ENCODE measurements at places on chromosomes 11 and 22. TPM values are rescaled to one million over a fixed set of nuclear protein-coding genes. Genes with fewer than 3 reads are reported as not detected.
A peak's percentile ranks its signal among the peaks of the same experiment; 100 is the strongest.

- peak; percentile 41 for DNase-seq
Measured at GRCh38 chr11:9575260-9576240, 2.1 kb downstream of the WEE1 start.

GRCh38 chr22:45129703-45130524 is 33.8 kb upstream of the NUP50 start:
- DNase-seq = no peak

GRCh38 chr11:46458491-46458890 is 66.9 kb upstream of the CHRM4 start:
- no peak for DNase-seq

Gene CNIH2
- not detected for total RNA-seq

DNA sequence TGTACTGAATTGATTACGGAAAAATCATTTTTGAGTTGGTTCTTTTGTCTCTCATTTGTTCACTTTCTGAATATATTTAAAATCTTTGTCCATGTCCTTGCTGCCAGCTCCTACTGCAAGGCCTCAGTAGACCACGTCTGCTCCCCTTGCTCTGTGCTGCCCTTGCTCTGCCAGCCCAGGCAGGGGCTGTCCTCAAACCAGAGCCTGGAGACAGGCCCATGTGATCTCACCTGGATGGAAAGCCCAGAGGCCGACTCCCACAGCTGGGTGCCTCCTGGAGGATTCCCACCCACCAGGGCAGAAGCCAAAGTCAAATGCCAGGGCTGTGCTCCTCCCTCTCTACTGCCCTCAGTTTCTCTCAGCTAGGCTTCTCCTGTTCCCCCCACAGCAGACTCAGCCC is 141.8 kb downstream of the NTM start:
- DNase-seq = no peak

- DNase-seq = no peak
Measured at GRCh38 chr11:76596652-76597051, 73.9 kb downstream of the LRRC32 start.

DNA sequence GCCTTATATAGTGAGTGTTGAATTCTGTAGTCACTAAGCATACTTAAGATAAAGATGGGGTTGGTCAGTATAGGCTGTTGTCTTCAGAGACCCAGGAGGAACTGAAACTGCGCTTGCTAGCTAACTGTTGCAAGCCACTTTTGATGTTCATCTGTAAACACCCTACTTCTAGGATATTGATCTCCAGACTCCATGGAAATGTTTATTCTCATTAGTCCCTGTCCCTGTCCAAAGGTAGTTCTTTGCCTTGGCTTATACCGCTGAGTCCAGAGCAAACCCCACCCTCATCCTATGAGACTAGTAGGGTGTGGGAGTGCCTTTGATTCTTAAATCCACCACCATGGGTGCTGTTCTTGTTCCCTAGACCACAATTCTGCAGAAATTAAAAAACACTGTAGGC is 36.4 kb downstream of the DEPDC5 start:
- DNase-seq = no peak

Gene RTCB
- 43.0 TPM for total RNA-seq

DNA sequence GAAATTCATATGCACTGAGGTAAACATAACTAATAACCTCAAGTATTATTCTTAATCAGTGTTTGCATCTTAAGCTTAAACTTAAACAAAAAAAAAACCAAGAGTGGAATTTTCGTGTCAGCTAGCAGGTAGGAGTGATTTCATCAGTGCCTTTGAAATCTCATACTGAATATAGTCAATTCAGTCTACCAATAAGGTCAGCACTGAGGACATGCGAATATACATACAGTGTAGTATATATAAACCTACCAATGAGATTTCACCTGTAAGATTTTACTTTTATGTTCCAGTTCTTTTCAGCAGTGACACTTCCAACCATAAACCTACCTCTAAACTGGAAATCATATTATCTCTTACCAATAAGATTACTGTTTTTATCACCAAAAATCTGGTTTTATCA is 27.0 kb downstream of the SAAL1 start:
- no peak for DNase-seq

DNA sequence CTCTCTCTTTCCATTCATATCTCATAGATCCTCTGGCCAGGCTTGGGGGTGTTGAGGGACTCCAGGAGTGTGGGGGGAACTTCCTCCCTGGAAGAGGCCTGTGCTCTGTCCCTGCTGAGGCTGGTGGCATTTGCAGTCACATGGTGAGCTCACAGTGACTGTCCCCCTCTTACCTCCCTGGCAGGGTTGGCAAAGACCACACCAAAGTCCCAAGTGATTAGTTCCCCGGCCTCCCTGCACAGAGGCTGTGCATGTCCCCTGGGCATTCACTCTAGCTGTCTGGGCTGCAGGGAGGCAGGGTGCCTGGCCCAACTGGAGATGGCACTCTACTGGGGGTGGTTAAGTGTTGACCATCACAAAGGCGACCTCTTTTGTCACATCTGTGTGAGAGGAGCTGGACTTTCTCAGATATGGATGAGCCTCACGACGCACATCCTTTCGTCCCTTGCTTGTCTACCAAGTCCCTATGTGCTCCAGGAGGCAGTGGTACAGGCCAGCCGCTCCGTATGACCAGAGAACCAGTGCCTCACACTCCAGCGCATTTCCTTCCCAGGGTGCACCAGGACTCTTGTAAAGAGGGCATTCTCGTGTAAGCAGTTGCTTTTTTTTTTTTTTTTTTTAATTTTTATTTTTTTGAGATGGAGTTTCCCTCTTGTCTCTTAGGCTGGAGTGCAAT is 8.8 kb downstream of the TANGO2 start:
- DNase-seq = no peak

DNA sequence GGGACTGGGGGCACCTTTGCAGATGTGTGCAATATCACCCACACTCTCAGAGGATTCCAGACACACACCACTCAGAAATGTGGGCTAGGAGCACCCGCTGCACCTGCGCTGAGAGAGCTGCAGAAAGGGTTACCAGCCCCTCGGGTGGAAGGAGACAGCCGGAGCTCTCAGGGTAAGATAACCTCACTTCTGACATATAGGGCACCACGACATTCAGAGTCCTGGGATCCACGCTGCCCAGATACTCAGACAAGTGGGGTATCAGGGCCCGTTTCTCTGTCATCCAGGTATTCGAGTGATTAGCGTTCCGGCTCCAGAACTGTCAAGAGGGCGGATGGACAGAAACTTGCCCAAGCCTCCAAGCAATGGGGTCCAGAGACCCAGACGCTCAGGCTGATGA is 6.2 kb upstream of the SYT8 start:
- peak; percentile 12 for DNase-seq

Measured in left ventricle myocardium superior (tissue), 1 donor.